ENCODE measurements at places on chromosomes 2 and 18. TPM values are rescaled to one million over a fixed set of nuclear protein-coding genes. Genes with fewer than 3 reads are reported as not detected.

Gene MARCO
- total RNA-seq = not detected

Gene HOXD3
- not detected for total RNA-seq

Gene SLC14A1
- 3.6 TPM for total RNA-seq

Gene CTDP1
- total RNA-seq = 38.0 TPM

Gene KCNF1
- total RNA-seq = not detected

Gene ATP6V1B1
- total RNA-seq = not detected

- no peaks in the 10 kb centered on the region for H3K27me3 ChIP-seq
- no peaks in the 10 kb centered on the region for H3K36me3 ChIP-seq
These were observed 136.5 kb upstream of the ETAA1 start for GRCh38 chr2:67260343-67261277.

GRCh38 chr2:60516383-60516811 is 37.1 kb downstream of the BCL11A start:
- no peaks in the 10 kb centered on the region for H3K4me1 ChIP-seq
- H3K36me3 ChIP-seq = no peaks in the 10 kb centered on the region
- no peaks in the 10 kb centered on the region for H3K27me3 ChIP-seq
- no peak overlapping the region for H3K27ac ChIP-seq
- H3K4me3 ChIP-seq = no peak overlapping the region

GRCh38 chr2:120551522-120551921 is 184.1 kb upstream of the GLI2 start:
- no peak overlapping the region for H3K27ac ChIP-seq
- H3K27me3 ChIP-seq = no peaks in the 10 kb centered on the region
- no peak overlapping the region for H3K4me3 ChIP-seq
- no peaks in the 10 kb centered on the region for H3K36me3 ChIP-seq

DNA sequence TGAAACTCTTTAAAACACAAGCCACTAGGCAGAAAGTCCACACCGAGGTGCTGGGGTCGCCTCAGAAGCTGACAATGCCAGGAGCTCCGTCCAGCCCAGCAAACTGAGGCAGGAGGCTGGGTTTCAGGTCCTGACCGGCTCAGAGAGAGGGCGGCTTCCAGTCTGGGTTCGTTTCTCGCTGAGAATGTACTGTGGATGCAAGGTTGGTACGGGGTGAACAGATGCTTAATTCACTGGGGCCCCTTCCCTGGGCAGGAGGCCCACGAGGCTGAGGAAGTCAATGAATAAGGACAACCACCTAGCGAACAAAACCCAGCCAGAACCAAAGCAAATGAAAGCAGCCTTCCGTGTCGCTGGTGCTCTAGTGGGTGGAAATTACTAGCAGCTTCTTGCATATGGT is 142.0 kb downstream of the RTP5 start:
- H3K4me3 ChIP-seq = no peak overlapping the region
- no peaks in the 10 kb centered on the region for H3K36me3 ChIP-seq
- no peaks in the 10 kb centered on the region for H3K4me1 ChIP-seq
- H3K27me3 ChIP-seq = no peaks in the 10 kb centered on the region
- DNase-seq = no peak

DNA sequence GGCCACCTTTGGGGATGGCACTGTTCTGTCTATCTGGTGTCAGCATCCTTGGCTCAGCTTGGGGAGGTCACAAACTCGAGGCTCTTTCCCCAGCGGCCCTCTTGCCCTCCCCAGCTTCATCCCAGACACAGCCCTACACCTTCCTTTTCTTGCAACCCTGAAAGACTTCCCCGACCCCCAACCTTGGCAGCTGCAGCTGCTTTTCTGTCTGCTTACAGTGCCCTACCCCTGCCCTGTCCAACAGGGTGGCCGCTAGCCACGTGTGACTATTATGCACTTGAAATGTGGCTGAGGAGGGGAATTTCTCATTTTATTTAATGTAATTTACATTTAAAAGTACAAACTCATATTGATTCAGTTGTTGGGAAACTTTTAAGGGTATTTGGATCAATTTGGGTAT is 41.3 kb downstream of the NGEF start:
- no peak for DNase-seq
- H3K27me3 ChIP-seq = no peaks in the 10 kb centered on the region
- no peaks in the 10 kb centered on the region for H3K36me3 ChIP-seq

DNA sequence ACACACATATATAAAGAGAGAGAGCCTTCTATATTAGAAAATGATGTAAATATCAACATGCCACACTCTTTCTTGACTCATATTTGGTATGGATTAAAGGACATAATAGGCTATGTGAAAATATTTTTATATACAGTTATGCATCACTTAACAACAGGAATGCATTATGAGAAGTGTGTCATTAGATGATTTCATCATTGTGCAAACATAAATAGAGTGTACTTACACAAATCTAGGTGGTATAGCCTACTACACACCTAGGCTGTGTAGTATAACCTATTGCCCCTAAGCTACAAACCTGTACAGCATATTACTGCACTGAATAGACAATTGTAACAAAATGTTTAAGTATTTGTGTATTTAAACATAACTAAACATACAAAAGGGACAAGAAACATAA is 354.8 kb upstream of the CNTNAP5 start:
- H3K4me1 ChIP-seq = no peaks in the 10 kb centered on the region
- no peak overlapping the region for H3K27ac ChIP-seq
- no peak overlapping the region for H3K4me3 ChIP-seq
- H3K27me3 ChIP-seq = no peaks in the 10 kb centered on the region

- no peak overlapping the region for H3K27ac ChIP-seq
- no peaks in the 10 kb centered on the region for H3K4me1 ChIP-seq
- H3K4me3 ChIP-seq = no peak overlapping the region
- DNase-seq = no peak
- H3K36me3 ChIP-seq = no peaks in the 10 kb centered on the region
These were observed 170.1 kb downstream of the HAUS1 start for GRCh38 chr18:46274266-46274665.

DNA sequence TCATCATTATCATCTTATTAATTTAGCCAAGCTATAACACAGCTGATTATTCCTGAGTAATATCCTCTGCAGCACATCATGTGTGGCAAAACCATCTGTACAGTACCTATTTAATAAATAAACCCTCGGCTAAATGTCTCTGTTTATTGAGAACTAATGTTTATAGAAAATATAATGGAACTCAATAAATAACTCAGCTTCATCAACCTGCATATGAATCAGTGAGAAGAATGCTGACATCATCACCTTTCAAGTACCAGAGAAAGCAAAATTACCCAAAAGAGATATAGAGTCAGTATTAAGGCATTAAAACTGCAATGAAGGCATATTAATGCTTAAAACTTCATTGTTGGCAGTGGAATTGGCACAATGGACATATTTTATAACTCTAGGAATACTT is 558.3 kb downstream of the PLCL1 start:
- no peaks in the 10 kb centered on the region for H3K4me1 ChIP-seq
- no peak overlapping the region for H3K27ac ChIP-seq
- no peak overlapping the region for H3K4me3 ChIP-seq
- H3K36me3 ChIP-seq = no peaks in the 10 kb centered on the region

DNA sequence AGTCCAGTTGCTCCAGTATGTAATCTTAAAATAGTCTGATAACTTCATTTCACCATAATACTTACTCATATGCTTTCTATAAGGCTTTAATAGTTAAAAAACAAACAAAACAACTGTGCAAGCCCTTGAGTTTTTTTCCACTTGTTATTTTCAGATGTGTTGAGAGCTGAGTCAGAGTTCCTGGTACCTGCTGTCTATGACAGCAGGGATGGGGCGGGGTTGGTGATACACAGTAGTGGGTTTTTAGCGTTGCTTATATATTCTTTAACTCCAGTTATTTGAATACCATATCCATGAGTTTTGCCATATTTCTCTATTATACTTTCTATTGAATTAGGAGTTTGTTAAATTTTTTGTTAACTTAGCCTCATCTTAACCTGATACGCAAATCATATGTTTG is 5.0 kb downstream of the NAPG start:
- no peak overlapping the region for H3K4me3 ChIP-seq
- H3K36me3 ChIP-seq = no peaks in the 10 kb centered on the region
- no peak for DNase-seq
- H3K27me3 ChIP-seq = no peaks in the 10 kb centered on the region
- peaks cover 16% of the 10 kb centered on the region for H3K4me1 ChIP-seq

- H3K4me1 ChIP-seq = no peaks in the 10 kb centered on the region
These were observed 61.4 kb upstream of the CCDC195 start for GRCh38 chr2:224777559-224777930.

- peaks cover 95% of the 10 kb centered on the region for H3K4me1 ChIP-seq
- no peaks in the 10 kb centered on the region for H3K27me3 ChIP-seq
- H3K36me3 ChIP-seq = no peaks in the 10 kb centered on the region
- peak overlapping the region; percentile 32 for H3K27ac ChIP-seq
These were observed 49.9 kb downstream of the LPIN2 start for GRCh38 chr18:2963048-2963447.

DNA sequence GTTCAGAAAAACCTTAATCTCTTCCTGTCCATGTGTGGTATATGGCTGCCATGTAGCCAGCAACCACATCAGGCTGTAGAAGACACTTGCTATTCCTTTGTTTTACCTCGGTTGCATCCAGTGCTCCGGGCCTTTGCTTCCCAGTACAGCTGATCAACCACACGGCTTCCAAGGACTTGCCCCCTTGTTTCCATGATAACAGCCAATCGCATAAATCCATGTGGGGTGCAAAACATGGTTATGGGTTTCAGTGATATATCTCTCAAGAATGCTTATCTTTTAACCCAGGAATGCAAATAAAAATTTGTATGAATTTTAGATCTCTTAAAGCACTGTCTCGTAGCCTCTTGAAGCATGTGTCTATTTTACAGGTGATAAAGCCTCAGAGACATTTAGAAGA is 118.3 kb downstream of the MGAT5 start:
- DNase-seq = no peak
- H3K27me3 ChIP-seq = no peaks in the 10 kb centered on the region
- no peak overlapping the region for H3K27ac ChIP-seq
- peaks cover 13% of the 10 kb centered on the region for H3K4me1 ChIP-seq
- H3K36me3 ChIP-seq = no peaks in the 10 kb centered on the region

All from CD8-positive, alpha-beta memory T cell (primary cell).